Kidney glomerular epithelial cell (primary cell): ENCODE measurements at places on chromosomes 16 and 17.

DNA sequence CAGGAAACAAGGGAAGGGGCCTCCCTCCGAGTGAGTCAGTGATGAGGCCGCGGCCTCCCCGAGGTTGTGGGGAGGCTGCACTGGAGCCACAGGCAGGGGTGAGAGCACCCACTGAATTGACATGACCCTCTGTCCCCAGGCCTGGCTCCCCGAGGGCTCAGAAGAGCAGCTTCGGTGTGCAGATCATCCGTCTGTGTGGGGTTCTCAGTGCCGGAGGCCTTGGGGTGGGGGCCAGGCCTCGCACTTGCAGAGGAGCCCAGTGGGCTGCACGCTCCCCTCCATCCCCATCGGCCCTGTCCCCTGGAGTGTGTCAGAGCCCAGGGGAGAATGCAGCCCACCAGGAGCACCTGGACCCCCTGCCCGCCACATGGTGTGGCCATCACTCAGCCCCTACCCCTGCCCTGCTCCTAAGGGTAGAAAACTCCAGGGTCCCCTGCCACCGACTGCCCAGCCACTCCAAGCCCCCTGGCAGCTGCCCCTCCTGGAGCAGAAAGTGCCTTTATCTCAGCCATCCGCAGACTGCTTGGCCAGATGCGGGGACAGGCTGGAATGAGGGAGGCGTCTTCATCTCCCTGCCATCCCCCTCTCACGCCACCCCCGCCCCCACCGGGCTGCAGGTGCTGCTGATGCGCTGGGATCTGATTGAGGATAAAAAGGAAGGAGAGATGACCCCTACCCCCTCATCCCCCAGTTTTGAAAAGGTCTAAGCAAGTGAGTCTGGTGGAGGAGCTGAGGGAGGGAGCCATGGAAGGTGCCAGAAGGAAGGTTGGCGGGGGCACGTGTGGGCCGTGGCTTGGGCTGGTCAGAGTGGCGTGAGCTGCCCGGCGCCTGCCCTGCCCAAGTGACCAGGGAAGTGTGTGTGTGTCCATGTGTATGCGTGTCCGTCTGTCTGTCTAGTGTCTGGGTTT lies 358.3 kb downstream of the SEC14L1 start:
- no peak for DNase-seq

DNA sequence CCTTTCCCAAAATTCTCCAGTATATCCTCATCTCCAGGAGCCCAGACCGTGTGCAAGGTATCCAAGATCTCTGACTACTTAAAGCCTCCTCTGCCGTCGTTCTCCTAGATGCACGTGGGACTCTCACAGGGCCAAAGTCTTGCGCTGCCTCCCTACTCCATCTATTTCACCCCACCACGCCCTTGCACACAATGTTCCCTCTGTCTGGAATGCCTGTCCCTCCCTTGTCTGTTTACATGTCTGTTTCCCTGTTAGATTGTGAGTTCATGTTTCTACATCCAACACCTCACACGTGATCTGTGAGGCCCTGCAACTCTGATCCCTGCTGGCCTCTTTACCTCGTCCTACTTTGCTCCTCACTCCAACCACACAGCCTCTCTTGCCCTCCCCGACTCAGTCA lies 4.9 kb upstream of the FZD2 start:
- DNase-seq, result no peak

DNA sequence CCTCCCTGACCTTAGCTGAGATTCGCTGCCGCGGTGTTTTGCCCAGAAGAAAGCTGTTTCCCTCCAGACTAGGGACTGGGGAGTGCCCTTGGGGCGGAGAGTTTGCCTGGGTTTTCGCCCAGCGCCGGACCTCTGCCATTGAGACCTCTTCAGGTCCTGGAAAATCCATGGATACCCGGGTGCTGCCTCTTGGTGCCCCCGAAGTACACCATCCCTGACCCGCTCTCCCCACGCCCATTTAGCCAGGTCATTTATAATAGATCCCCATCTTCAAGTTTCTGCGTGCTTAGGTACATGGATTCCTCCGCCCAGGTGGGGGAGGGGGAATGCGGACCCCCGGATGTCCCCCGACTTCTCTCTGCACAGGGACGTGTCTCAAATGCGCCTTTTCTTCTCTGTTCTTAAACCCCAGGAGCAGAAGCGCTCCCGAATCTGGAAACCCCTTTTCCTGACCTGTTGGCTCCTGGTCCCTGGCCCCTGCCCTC lies 15.0 kb upstream of the CBX8 start:
- no peak for DNase-seq

DNA sequence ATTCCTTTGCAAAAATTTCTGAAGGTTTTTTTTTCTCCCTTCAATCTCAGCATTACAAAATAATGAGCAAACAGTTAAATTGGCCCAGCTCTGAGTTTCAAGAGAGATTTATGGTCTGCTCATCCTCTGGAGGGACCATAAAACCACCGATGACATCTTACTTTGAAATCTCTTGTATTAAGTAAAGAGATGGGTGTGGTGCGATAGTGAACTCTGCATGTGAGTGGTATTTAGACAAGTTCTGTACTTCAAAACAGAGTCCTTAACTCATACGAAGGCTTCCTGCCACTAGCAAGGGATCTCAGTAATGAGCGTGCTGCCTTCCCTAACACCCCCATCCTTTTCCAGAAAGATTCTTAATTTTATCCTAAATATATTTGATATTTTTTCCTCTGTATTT lies 2.1 kb downstream of the FAM20A start:
- DNase-seq, result no peak
